ENCODE measurements at places on chromosomes 12 and 14.

GRCh38 chr14:35594616-35595015, 60.7 kb downstream of the INSM2 start:
- H3K27me3 ChIP-seq = no peaks in the 10 kb centered on the region
- H3K36me3 ChIP-seq = no peaks in the 10 kb centered on the region
- no peaks in the 10 kb centered on the region for H3K4me1 ChIP-seq
- no peak overlapping the region for H3K27ac ChIP-seq

DNA sequence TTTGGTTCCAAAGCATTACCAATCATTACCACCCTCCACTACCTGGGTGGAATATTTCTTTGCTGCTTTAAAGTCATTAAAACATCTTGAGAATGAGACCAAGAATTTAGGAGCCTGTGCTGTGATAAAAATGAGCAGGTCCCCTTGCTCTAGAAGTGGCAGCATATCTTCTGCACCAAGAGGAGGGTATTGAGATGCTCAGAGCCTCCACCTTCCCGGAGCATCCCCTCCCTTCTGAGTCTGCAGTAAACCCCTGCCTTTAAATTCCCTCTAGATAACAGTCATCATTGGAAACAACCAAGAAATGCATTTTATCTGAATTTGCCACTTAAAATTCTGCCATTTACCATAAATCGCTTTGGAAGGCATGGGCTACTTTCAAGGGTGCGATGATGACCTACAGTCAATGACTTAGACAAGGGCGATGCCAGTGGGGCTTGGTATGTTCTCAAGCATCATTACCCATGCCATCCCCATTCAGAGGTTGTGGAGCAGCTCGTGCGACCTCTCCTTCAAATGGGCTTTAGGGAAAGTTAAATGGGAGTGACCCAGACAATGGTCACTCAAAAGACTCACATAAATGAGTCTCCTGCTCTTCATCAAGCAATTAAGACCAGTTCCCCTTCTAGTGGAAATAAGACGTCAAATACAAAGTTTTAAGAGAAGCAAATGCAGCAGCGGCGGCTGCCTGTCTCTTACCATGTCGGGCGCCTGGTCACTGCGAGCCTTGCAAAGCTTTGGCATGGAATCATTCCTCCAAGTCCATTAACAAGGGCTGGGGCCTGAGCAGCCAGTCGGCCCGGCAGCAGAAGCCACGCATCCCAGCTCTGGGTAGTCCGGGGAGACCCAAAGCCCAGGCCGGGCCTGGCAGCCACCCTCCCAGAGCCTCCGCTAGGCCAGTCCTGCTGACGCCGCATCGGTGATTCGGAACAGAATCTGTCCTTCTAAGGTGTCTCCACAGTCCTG, 334.5 kb downstream of the TMEM121 start:
- H3K27me3 ChIP-seq = no peaks in the 10 kb centered on the region
- no peaks in the 10 kb centered on the region for H3K4me1 ChIP-seq
- H3K36me3 ChIP-seq = no peaks in the 10 kb centered on the region
- no peak overlapping the region for H3K4me3 ChIP-seq
- DNase-seq = no peak

- no peaks in the 10 kb centered on the region for H3K36me3 ChIP-seq
- no peak overlapping the region for H3K4me3 ChIP-seq
- H3K4me1 ChIP-seq = no peaks in the 10 kb centered on the region
- no peak for DNase-seq
- H3K27ac ChIP-seq = no peak overlapping the region
These were observed 11.7 kb upstream of the MMP17 start for GRCh38 chr12:131816495-131816894.

DNA sequence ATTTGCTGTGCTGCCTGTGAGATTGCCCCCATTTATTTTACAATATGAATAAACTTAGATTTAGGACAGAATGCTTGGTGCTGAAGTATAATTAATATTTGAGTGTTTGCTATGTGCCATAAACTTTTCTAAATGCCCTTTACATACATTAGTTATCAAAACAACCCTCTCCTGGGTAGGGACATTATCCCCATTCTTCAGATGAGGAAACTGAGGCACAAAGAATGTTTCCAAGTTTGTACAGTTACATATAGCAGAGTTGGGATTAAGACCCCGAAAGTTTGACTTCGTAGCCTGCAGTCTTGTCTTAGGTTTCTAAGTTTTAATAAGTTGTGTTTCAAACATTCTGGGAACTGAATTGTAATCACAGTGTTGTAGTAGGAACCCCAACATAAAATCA, 18.4 kb downstream of the KLHDC2 start:
- DNase-seq = no peak
- no peak overlapping the region for H3K27ac ChIP-seq
- peaks cover 5% of the 10 kb centered on the region for H3K36me3 ChIP-seq
- no peaks in the 10 kb centered on the region for H3K27me3 ChIP-seq
- no peak overlapping the region for H3K4me3 ChIP-seq
- H3K4me1 ChIP-seq = no peaks in the 10 kb centered on the region

DNA sequence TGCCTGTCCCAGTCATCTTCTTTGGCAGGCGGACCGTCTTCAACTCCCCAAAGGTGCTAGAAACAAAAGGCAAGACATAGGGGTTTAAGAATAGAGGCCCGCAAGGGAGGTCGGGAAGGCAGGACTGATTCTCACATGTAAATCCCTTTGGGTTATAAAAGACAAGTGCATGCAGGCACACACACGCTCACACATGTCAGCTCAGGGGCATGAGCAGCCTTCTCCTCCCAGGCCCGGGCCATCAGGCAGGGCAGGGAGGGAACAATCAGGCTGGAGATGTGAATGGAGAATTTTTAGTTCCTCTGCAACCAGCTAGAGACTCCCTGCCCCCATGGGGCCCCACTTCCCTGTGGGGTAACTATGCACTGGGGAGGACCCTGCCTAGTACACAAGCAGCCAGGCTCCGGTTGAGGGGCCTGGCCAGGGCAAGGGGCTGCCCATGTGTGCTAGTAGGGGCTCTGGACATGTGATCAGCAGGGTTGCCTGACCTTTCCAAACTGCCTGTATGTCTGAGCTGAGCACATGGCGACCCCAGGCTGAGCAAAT, 107.2 kb downstream of the RBM19 start:
- no peak overlapping the region for H3K4me3 ChIP-seq
- no peak overlapping the region for H3K27ac ChIP-seq
- H3K4me1 ChIP-seq = no peaks in the 10 kb centered on the region
- no peaks in the 10 kb centered on the region for H3K36me3 ChIP-seq
- H3K27me3 ChIP-seq = no peaks in the 10 kb centered on the region
- no peak for DNase-seq

DNA sequence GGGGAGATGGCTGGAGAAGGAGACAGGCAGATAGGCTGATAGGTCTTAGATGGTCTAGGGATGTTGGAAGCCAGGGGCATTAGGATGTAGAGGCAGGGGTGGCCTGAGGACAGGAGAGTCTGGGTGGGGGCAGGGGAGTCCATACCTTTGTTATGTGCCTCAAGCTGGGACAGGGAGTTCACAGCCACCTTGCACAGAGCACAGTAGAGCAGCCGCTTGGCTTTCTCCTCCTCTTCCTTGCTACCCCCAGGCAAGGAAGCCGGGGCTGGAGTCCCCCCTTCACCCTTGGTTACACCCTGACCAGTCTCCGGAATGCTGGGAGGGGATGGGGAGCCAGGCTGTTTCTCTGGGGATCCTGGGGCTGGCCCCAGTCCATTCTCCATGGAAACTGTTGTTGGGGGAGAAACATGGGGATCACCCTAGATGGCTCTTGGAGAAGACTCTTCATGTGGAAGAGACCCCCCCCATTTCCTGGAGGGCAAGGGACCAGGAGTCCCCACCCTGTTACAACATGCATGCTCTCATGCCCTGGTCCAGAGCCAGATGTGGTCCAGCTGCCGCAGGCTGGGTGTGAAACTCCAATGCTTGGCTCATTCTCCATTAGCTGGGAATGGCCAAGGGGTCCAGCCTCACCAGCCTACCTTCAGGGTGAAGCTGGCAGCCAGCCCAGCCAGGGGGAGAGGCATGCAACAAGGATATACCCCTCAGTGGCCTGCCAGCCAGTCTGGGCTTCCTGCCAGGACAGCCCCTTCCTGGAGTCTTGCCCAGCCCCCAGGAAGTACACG, 7.2 kb upstream of the GPR84 start:
- H3K27me3 ChIP-seq = no peaks in the 10 kb centered on the region
- H3K4me3 ChIP-seq = no peak overlapping the region
- no peak for DNase-seq
- H3K36me3 ChIP-seq = no peaks in the 10 kb centered on the region

- DNase-seq = no peak
- no peaks in the 10 kb centered on the region for H3K27me3 ChIP-seq
- no peak overlapping the region for H3K27ac ChIP-seq
- no peak overlapping the region for H3K4me3 ChIP-seq
- peaks cover 6% of the 10 kb centered on the region for H3K4me1 ChIP-seq
These were observed 73.7 kb downstream of the PTPN21 start for GRCh38 chr14:88481059-88481458.

DNA sequence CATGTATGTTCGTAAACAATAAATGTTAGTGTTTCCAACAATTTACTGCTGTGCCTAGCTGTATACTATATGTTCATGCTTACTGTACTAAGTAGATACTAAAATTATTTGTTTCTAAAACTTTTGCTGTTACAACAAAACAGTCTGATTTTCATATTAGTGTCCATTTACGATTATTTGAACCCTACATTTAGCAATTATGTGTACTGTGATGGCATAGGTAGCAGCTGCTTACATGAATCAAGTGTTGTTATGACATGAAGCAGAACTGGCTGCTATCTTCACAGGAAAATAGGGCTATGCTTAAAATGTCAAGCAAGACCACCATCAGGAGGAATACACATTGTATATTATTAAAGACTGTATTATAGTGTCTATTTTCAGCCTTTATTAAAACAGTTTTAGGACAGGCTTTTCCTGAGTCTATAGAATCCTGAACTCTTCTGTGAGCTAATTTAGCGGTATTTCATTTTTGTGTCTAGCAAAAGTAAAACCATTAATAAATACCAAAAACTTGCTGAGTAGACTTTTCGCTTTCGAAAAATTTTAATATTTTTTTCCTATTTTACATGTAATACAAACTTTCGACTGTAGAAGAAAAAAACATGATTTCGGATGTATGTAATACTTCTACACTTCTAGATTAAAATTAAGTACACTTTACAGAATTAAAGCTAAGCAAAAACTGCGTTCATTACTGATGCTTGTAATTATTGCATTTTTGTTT, 1.1 kb upstream of the WDR89 start:
- DNase-seq = no peak
- H3K36me3 ChIP-seq = no peaks in the 10 kb centered on the region
- no peaks in the 10 kb centered on the region for H3K4me1 ChIP-seq
- H3K4me3 ChIP-seq = peak overlapping the region; percentile 19
- peak overlapping the region; percentile 89 for H3K27ac ChIP-seq

GRCh38 chr12:1933342-1934051, 15.0 kb upstream of the CACNA2D4 start:
- H3K4me1 ChIP-seq = peaks cover 12% of the 10 kb centered on the region
- no peak overlapping the region for H3K27ac ChIP-seq
- DNase-seq = no peak
- no peak overlapping the region for H3K4me3 ChIP-seq
- H3K27me3 ChIP-seq = no peaks in the 10 kb centered on the region

GRCh38 chr14:34711169-34711568, 3.2 kb downstream of the CFL2 start:
- no peaks in the 10 kb centered on the region for H3K36me3 ChIP-seq
- peak overlapping the region; percentile 10 for H3K27ac ChIP-seq
- H3K4me1 ChIP-seq = peaks cover 9% of the 10 kb centered on the region
- H3K27me3 ChIP-seq = no peaks in the 10 kb centered on the region

DNA sequence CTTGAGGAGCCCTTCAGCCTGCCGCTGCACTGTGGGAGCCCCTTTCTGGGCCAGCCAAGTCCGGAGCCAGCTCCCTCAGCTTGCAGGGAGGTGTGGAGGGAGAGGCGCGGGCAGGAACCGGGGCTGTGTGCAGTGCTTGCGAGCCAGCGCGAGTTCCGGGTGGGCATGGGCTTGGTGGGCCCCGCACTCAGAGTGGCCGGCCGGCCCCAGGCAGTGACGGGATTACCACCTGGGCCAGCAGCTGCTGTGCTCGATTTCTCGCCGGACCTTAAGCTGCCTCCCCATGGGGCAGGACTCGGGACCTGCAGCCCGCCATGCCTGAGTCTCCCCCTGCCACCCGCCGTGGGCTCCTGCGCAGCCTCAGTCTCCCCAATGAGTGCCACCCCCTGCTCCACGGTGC, 116.9 kb downstream of the PAWR start:
- H3K27ac ChIP-seq = no peak overlapping the region
- H3K36me3 ChIP-seq = no peaks in the 10 kb centered on the region
- DNase-seq = no peak

GRCh38 chr14:95290871-95291431, 28.8 kb downstream of the CLMN start:
- H3K4me3 ChIP-seq = no peak overlapping the region
- DNase-seq = peak; percentile 42
- no peaks in the 10 kb centered on the region for H3K27me3 ChIP-seq
- no peaks in the 10 kb centered on the region for H3K36me3 ChIP-seq
- H3K4me1 ChIP-seq = peaks cover 5% of the 10 kb centered on the region

GRCh38 chr12:70971001-70971794, 50.7 kb upstream of the PTPRR start:
- H3K4me1 ChIP-seq = no peaks in the 10 kb centered on the region
- DNase-seq = no peak
- no peaks in the 10 kb centered on the region for H3K36me3 ChIP-seq
- no peak overlapping the region for H3K27ac ChIP-seq
- no peaks in the 10 kb centered on the region for H3K27me3 ChIP-seq

- peaks cover 39% of the 10 kb centered on the region for H3K4me1 ChIP-seq
- H3K4me3 ChIP-seq = no peak overlapping the region
- no peaks in the 10 kb centered on the region for H3K27me3 ChIP-seq
- DNase-seq = no peak
- no peak overlapping the region for H3K27ac ChIP-seq
These were observed 38.6 kb downstream of the CCDC88C start for GRCh38 chr14:91378930-91379578.

DNA sequence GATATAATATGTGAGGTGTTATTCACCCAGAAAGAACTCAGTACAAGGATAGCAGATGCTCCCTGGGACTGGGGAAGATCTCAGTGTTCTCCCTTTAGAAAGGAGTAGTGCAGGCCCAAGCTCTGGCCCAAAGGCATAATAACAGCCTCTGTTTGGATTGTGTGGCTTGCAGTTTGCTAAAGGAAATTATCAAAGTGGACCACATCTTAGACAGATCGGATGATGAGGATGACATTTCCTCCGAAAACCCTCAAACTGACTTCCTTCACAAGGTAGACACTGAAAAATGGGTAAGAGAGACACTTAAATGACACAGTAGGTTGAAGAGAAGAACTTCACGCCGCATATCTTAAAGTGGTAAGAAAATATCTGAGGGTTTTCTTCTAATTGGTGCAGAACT, 26.1 kb downstream of the SMCO2 start:
- no peaks in the 10 kb centered on the region for H3K27me3 ChIP-seq
- no peaks in the 10 kb centered on the region for H3K36me3 ChIP-seq
- no peak overlapping the region for H3K4me3 ChIP-seq
- no peak for DNase-seq
- H3K27ac ChIP-seq = no peak overlapping the region
- no peaks in the 10 kb centered on the region for H3K4me1 ChIP-seq

DNA sequence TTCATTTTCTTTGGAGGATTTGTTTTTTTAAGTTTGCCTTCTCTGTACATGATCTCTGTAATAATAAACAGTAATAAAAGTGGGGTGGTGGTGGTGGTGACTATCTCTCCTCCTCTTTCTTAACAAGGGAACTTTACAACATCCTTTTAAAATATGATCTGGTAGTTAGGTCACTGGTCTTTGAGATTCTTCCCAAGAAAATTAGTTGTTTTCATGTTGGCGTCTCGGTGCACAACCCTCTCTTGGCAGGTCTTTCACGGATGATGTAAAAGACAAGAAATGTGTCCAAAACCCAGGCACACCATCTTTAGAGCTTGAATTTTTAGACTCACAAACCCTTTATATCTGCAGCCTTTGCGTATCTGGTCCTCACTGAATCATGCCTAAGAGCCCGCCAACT, 488.5 kb upstream of the TBX3 start:
- H3K36me3 ChIP-seq = no peaks in the 10 kb centered on the region
- DNase-seq = no peak
- H3K27me3 ChIP-seq = no peaks in the 10 kb centered on the region
- H3K4me1 ChIP-seq = peaks cover 19% of the 10 kb centered on the region
- no peak overlapping the region for H3K4me3 ChIP-seq
